CD4-positive, alpha-beta memory T cell (primary cell): ENCODE measurements at places on chromosomes 7 and 10.
A peak's percentile ranks its signal among the peaks of the same experiment; 100 is the strongest.

GRCh38 chr7:143015926-143016490 is 10.9 kb downstream of the OR9A2 start:
- no peak for DNase-seq
- H3K4me3 ChIP-seq: no peak overlapping the region
- H3K36me3 ChIP-seq: no peaks in the 10 kb centered on the region

DNA sequence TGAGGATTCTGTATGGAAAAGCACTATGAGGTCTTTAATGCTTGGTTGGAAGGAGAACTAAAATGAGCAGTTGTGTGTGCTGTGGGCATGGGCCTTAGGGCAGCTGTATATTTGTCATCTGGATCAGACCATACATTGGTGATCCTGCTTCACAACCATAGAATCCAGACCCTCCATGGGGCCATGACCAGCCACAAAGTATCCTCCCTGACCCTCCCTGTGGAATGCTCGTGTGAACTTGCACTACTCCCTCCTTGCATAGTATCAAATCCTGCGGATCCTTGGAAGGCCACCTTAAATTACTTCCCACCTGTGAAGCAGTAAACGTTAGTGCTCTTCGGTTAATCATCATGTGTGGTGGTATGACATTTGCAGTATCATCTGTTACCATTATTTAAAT is 67.1 kb downstream of the BMPR1A start:
- DNase-seq: no peak
- no peaks in the 10 kb centered on the region for H3K36me3 ChIP-seq
- H3K27ac ChIP-seq: no peak overlapping the region
- H3K4me3 ChIP-seq: no peak overlapping the region
- H3K4me1 ChIP-seq: peaks cover 4% of the 10 kb centered on the region
- H3K27me3 ChIP-seq: no peaks in the 10 kb centered on the region

DNA sequence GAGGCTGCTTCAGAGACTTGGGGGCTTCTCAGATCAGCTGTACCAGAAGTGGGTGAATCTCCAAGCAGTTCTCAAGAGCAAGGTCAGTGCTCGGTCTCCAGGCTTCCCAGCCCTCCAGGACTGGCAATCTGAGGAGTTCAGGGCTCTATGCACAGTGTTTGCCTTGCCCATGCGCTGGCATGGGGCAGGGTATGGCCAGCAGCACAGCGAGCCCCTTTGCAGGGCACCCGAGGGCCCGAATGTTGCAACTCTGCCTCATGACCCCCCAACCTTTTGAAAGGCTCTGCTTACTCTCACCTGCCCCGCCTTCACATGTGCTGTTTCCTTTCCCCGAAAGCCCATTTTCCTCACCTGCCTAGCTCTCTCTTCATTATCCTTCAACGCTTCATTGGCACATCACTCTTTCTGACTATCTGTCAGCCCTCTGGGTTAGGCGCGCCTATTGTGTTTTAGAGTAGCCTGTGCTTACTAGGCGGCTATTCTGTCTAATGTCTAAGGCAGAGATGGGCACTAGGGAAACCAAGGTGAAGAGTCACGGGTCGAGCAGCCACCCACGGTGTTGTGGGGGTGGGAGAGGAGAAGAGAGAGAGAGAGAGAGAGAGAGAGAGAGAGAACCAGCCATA is 83.6 kb downstream of the WDFY4 start:
- H3K4me3 ChIP-seq: no peak overlapping the region
- no peaks in the 10 kb centered on the region for H3K4me1 ChIP-seq
- no peaks in the 10 kb centered on the region for H3K36me3 ChIP-seq
- H3K27ac ChIP-seq: no peak overlapping the region

DNA sequence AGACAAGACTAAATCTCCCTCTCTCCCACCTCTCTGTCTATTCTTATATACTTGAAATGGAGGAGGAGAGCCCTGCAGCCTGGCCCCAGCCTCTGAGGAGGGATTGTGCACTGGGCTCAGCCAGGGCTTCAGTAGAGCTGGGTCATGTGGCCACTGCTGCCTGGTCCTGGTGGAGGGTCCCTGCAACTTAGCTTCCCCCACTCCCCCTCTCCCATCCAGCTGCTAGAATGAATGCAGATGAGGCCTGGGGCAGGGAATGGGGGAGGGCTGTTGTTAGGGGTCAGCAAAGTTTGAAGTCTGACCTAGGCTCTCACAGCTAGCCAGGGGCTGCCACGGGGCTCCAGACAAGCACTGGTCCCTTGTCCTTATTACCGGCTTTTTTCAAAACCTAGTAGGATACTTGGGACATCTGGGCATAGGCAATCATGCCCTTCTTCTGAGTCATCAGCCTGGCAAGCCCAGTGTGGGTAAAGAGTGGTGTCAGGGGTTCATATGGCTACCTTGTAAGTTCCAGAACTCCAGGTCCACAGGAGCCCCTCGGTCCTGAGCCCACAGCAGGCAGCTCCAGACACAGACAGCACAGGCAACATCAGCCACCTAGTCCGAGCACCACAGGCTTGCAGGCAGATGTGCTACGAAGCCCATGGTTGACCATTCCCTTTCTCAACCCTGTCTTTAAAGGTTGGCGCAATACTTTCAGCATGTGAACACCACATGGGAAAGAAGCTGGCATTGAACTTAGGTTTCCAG is 12.8 kb upstream of the CXCL12 start:
- H3K27me3 ChIP-seq: no peaks in the 10 kb centered on the region
- H3K36me3 ChIP-seq: no peaks in the 10 kb centered on the region
- DNase-seq: no peak
- H3K4me3 ChIP-seq: no peak overlapping the region

DNA sequence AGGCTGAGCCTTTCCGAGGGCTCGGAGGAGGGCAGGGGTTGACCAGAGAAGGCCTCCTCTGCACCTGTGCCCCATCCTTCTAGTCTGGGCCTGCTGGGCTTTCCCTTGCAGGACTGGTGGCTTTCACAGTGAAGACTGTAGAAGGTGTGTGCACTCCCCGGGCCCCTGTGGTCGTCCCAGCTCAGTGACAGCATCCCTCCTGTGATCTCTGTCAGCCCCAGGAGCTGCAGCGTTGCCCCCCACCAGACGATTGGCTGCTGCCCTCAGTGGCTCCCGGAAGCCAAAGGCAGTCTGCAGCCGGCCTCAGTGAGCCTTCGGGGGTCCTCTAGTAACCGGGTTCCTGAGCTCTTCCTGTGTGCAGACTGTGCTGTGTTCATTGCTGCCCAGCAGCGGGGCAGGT is 69.4 kb upstream of the EN2 start:
- no peak for DNase-seq
- H3K4me1 ChIP-seq: no peaks in the 10 kb centered on the region
- H3K36me3 ChIP-seq: no peaks in the 10 kb centered on the region
- H3K4me3 ChIP-seq: no peak overlapping the region

DNA sequence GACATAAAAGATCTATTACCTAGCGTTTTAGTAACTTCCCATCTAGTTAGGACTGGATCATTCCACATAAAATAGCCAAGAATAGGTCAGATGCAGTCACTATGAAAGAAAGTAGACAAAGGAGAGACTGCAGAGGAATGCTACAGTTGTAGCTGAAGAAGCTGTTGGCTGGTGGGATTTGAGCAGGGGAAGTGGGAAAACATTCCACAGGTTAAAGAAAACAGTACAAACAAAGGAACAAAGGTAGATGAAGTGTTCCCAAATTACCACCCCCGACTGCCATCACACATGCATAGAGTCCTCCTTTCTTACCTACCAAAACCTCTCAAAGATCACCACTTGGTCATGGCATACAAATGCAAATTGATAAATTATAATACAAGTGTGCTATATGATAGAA is 41.8 kb downstream of the DLD start:
- no peaks in the 10 kb centered on the region for H3K4me1 ChIP-seq
- no peaks in the 10 kb centered on the region for H3K27me3 ChIP-seq
- DNase-seq: no peak
- H3K27ac ChIP-seq: no peak overlapping the region
- H3K4me3 ChIP-seq: no peak overlapping the region

DNA sequence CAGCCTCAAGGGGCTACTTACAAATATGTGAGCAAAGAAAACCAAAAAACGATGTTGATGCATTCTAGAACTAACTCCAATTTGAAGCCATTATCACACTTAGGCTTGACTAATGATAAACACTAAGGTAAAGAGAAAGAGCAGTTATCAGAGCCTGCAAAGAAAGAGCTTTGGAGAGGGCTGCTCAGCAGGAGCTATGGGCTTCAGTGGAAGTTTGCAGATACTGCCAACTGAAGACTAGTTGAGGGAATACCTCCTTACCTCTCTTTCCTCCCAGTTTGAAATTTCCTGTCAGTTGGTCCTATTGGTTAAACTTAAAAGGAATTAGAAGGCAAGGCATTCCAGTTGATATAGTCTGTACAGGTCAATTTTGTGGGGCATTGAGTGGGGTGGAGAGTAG is 498.1 kb upstream of the POT1 start:
- no peaks in the 10 kb centered on the region for H3K4me1 ChIP-seq
- no peak for DNase-seq
- no peak overlapping the region for H3K4me3 ChIP-seq
- H3K27ac ChIP-seq: no peak overlapping the region
- no peaks in the 10 kb centered on the region for H3K36me3 ChIP-seq

DNA sequence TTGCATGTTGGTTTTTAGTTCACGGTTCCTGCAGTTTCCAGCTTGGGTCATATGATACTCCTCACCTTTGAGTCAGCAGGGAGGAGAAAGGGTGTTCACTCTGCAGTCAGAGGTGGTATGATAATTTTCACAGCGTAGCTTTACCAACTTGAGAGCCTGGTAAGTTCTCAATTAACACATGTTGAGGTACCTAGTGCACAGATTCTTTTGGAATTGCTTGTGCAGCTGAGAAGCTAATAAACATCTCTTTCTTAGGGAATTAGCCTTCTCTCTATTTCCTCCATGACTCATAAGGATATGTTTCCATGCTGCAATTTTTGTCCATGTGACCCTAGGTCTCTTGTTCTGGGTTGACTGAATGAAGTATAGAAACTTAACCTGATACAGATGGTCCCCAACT is 166.6 kb downstream of the KIF20B start:
- H3K4me3 ChIP-seq: no peak overlapping the region
- no peaks in the 10 kb centered on the region for H3K4me1 ChIP-seq
- no peaks in the 10 kb centered on the region for H3K27me3 ChIP-seq
- H3K36me3 ChIP-seq: no peaks in the 10 kb centered on the region

DNA sequence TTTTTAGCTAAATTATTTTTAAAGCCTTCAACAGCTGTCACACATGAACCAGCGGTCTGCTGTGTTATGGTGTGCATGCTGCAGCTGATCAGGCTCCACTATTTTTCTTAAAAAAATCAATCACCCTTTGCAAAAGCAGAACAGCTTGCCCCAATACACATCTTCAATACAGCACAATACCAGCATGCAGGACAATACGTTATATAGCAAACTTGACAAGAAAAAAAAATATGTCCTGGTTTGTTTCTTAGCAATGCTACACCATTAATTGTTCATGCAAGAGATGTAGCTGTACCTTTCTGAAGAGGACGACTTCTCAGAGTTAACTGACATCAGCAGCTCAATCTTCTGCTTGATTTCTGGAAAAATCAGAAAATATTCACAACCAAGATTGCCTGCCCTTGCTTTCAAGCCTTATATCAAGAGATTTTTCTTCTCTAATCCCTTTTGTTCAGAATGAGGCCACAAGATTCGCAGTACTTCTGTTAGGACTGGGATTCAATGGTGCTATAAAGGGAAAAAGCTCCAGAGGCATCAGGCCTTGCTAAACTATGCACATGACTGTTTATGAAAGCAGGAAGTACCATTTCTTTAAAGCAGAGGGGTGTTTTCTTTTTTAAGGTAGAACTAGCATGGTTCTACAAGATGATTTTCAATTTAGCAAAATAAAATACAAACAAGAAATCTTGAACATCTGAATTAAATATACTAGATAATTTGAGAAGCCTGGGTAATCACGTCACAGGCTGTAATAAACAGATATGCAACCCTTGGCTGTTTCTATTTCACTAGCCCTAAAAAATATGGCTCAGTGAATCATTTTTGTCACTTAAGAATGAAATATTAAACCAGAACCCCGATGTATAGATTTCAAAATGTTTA is 120.0 kb downstream of the SRPK2 start:
- DNase-seq: peak; percentile 40
- peak overlapping the region; percentile 52 for H3K4me3 ChIP-seq
- H3K36me3 ChIP-seq: no peaks in the 10 kb centered on the region
- no peaks in the 10 kb centered on the region for H3K27me3 ChIP-seq

GRCh38 chr7:146670532-146670931 is 553.9 kb downstream of the CNTNAP2 start:
- H3K4me3 ChIP-seq: no peak overlapping the region
- no peaks in the 10 kb centered on the region for H3K27me3 ChIP-seq
- no peak overlapping the region for H3K27ac ChIP-seq
- no peak for DNase-seq
- no peaks in the 10 kb centered on the region for H3K4me1 ChIP-seq
- H3K36me3 ChIP-seq: no peaks in the 10 kb centered on the region

- H3K27ac ChIP-seq: no peak overlapping the region
- H3K36me3 ChIP-seq: no peaks in the 10 kb centered on the region
- H3K4me3 ChIP-seq: no peak overlapping the region
Observed at GRCh38 chr10:109993551-109994330, 14.0 kb upstream of the ADD3 start.

GRCh38 chr10:24469993-24470392 is 253.7 kb downstream of the ARHGAP21 start:
- H3K27ac ChIP-seq: no peak overlapping the region
- peaks cover 12% of the 10 kb centered on the region for H3K4me1 ChIP-seq
- DNase-seq: no peak
- no peak overlapping the region for H3K4me3 ChIP-seq

DNA sequence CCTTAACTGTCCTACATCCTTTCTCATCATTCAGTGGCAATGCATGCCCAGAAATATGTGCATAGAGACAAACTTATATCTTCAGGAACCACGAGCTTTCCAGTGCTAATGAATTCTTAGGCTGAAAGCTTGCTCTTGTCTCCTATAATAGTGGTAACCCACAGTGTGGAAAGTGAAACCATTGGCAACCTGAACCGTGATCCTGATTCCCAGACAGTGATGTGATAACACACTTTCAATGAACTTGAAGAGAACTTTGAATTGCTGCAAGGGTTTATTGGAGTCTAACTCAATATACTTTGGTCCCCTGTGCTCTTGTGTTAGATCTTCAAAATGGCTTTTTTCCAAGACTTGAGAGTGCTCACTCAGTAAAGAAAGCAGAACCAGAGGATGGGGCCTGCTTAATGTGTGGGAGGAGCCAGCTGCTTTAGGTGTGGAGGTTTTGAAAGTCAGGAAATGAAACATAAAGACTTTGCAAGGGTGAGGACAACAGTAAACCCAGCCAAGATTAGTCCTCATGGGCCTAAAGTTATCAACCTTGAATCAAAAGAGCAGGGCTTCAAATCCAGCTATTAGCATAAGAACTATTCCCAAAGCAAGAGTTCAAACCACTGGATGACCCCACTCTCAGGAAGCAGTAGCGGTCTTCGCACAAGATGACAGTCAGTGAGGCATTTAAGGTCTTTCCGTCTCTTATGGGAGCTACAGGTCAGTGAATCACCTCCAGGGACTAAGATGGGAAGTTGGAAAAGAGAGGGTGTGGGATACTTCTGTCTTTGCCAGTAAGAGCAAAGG is 332.4 kb upstream of the NRP1 start:
- H3K27me3 ChIP-seq: no peaks in the 10 kb centered on the region
- H3K27ac ChIP-seq: no peak overlapping the region
- no peak overlapping the region for H3K4me3 ChIP-seq
- no peaks in the 10 kb centered on the region for H3K4me1 ChIP-seq
- no peaks in the 10 kb centered on the region for H3K36me3 ChIP-seq

- H3K27ac ChIP-seq: no peak overlapping the region
- no peaks in the 10 kb centered on the region for H3K4me1 ChIP-seq
- no peaks in the 10 kb centered on the region for H3K36me3 ChIP-seq
- no peak overlapping the region for H3K4me3 ChIP-seq
- H3K27me3 ChIP-seq: no peaks in the 10 kb centered on the region
Observed at GRCh38 chr7:117975476-117975875, 102.2 kb upstream of the CTTNBP2 start.
